Activated naive CD8-positive, alpha-beta T cell treated with anti-CD3 and anti-CD28 coated beads, Interleukin-2, amount 10 ng/mL, durations not matched to agents 7 days and 5 days (primary cell): ENCODE measurements at places on chromosomes 5 and 9. TPM values are rescaled to one million over a fixed set of nuclear protein-coding genes. Genes with fewer than 3 reads are reported as not detected.

The ORM2 gene
- not detected for total RNA-seq

GRCh38 chr9:111482694-111483438 is 1.3 kb downstream of the ECPAS start:
- peak; percentile 82 for DNase-seq

- DNase-seq = no peak
Observed at GRCh38 chr9:27204578-27204977, 92.4 kb downstream of the EQTN start.

The TCF7 gene
- total RNA-seq = 283 TPM

GRCh38 chr9:15505921-15506320 is 4.8 kb downstream of the PSIP1 start:
- DNase-seq = no peak

DNA sequence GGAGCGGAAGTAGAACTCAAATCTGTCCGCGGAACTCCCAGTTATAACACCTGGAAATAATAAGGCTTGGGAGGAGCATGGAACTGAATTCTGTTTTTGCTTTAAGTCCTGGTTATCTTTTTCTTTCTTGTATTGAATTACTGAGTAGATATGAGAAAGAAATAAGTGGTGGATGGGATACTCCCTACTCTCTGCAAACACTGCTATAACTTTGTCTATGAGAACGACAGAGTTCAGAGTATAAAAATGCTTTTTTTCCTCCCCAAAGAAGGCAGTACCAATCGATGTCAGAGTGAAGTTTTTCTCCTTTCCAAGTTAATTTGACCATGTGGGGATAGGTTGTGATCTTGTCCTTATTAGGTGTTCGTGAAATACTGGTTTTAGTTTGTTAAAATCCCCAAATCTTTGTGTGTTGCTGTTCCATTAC is 1.2 kb downstream of the RIC1 start:
- DNase-seq = no peak

DNA sequence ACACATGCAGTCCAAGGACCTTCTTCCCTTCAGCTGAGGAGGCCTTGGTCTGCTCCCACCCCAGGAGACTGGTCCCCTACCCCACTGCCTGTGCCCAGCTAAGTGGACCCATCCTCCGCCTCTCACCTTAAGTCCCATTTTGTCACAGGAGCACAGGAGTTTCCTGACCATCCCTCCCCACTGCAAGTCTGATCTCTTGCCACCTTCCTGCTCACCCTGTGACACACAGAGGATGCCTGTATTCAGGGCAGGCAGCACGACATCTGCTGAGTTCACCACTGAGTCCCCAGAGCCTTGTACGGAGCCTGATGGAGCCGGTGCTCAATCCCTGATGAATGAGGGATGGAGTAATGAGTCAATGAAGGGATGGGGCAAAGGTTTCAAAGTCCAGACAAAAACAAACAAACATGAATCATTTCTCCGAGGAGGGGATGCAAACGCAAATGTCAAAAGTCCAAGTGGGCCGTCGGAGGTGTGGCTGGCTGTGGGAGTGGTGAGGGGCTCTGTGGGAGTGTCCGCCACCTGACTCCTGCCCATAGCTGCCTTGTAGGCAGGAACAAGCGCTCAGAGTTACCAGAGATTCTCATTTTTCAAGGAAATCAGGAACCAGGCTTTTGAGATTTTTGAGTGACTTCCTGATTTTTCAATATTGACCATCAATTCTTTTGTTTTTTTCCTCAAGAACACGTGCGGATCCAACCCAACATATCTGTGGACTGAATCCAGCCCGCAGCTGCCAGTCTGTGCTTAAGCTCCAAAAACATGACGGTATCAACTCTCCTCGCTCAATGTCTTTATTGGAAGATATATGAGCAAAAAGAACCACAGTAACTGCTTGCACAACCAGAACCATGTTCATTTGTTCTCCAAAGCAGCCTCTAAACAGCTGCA is 4.4 kb downstream of the RAPGEF1 start:
- no peak for DNase-seq

- DNase-seq = peak; percentile 56
Observed at GRCh38 chr5:76867827-76868693, 18.2 kb downstream of the S100Z start.

- no peak for DNase-seq
Observed at GRCh38 chr9:92147030-92147851, 32.0 kb upstream of the SPTLC1 start.

The S1PR3 gene
- 0.06 TPM for total RNA-seq

- no peak for DNase-seq
Observed at GRCh38 chr9:74443036-74443750, 53.9 kb upstream of the RORB start.

The TCOF1 gene
- total RNA-seq = 72.5 TPM

GRCh38 chr9:114284316-114285060 is 38.4 kb upstream of the ORM1 start:
- peak; percentile 18 for DNase-seq

DNA sequence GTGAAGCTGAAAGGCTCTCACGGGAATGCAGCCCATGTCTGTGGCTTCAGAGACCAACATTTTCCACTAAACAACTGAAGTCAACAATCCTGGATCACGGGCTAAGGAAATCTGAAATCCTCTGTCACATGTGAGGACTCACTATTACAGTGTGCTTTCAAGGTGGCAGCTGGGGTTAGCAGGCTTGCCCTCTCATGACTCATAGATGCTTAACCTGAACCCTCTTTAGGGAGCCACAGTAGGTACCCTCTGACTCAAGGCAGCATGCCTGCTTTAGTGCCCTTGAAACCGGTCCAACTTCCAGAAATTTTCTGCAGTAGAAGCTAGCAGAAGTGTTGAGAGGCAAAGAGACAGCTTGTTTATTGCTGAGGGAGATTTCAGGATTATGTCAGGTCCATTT is 232.5 kb downstream of the GABRB2 start:
- no peak for DNase-seq

- DNase-seq = no peak
Observed at GRCh38 chr5:87268970-87269377, 1.3 kb downstream of the RASA1 start.

The FCN1 gene
- 2.3 TPM for total RNA-seq

The SLCO4C1 gene
- 0.42 TPM for total RNA-seq

- no peak for DNase-seq
Observed at GRCh38 chr5:54390015-54390414, 65.5 kb upstream of the HSPB3 start.

The IL6ST gene
- 48.9 TPM for total RNA-seq

GRCh38 chr9:91246846-91247245 is 114.9 kb downstream of the AUH start:
- no peak for DNase-seq

The CFAP90 gene
- not detected for total RNA-seq

DNA sequence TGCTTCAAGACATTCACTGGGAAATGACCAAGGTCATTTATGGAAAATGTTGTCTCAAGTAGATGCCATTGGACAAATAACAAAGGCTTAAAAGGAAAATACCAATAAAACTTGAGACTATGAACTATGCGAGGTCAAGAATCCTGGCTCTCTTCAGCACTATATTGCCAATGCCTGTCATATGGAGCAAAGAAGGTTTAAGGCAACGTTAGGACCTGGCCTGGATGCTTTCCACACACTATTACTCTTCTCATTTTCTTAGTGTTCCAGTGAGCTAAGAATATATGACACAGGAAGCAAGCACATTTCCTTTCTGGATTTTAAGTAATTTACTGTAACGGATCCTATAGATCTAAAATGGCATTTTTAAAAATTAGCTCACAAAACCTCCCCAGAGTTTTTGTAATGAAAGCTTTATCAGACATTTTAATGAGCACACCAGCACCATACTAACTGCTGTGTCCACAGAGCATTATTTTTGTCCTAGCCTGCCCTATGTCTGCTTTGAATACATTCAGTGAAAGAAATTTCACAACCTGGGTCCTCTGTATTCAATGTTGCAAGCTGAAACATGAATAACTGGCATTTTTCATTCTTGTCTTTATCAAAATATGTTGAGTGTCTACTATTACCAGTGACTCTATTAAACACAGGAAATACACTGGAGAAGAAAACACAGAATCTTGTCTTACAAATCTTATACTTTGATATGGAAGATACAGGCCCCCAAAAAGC is 315.6 kb downstream of the CETN3 start:
- DNase-seq = no peak

DNA sequence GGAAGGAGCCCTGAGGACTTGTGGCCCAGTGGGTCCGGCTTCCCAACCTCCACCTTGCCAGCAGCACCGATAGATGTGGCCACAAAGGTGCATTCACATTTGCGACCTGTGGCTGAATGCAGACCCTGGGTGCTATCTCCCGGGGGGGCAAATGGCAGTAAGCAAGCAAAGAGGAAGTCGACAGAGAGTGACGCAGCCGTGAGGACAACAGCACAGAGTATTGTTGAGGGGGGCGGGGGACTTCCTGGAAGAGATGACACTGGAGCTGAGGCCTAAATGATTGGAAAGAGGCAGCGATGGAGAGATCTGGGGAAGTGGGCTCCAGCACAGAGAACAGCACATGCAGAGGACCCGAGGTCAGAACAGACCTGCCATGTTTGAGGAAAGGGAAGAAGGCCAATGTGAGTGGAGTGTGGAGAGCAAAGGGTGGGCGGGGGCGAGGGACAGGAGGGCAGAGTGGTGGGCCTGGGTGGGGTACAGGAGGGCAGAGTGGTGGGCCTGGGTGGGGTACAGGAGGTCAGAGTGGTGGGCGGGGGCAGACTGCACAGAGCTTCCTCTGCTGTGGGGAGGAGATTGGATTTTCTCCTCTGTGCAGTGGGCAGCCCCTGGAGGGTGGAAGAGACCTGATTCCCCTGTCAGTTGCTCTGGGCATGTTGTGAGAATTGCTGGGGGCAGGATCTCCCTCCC is 42.6 kb downstream of the ADAMTS2 start:
- no peak for DNase-seq

- no peak for DNase-seq
Observed at GRCh38 chr5:143117821-143118220, 285.7 kb downstream of the NR3C1 start.

The ZNF879 gene
- total RNA-seq = 7.5 TPM

The ABLIM3 gene
- not detected for total RNA-seq

GRCh38 chr5:56356836-56357160 is 123.7 kb upstream of the ANKRD55 start:
- no peak for DNase-seq

The TLR4 gene
- total RNA-seq = 1.4 TPM

DNA sequence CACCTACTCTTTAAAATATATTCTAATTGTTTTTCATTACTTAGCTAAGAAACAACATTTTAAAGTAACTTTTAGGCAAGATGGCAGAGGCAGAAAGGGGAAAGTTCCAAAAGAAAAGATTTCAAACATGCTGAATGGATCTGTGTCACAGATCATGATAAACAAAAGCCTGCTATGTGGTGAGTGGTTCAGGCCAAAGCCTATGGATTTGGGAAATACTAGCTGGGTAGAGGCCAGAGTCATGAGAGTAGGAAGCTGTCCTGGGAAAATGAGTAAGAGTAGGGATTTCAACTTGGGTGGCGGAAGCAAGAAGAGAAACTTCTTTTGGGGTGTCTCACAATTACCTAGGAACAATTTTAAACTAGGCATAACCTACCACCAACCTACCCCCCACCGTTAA is 68.7 kb upstream of the GRHPR start:
- DNase-seq = no peak

- DNase-seq = no peak
Observed at GRCh38 chr5:134510970-134511795, 14.3 kb upstream of the JADE2 start.

DNA sequence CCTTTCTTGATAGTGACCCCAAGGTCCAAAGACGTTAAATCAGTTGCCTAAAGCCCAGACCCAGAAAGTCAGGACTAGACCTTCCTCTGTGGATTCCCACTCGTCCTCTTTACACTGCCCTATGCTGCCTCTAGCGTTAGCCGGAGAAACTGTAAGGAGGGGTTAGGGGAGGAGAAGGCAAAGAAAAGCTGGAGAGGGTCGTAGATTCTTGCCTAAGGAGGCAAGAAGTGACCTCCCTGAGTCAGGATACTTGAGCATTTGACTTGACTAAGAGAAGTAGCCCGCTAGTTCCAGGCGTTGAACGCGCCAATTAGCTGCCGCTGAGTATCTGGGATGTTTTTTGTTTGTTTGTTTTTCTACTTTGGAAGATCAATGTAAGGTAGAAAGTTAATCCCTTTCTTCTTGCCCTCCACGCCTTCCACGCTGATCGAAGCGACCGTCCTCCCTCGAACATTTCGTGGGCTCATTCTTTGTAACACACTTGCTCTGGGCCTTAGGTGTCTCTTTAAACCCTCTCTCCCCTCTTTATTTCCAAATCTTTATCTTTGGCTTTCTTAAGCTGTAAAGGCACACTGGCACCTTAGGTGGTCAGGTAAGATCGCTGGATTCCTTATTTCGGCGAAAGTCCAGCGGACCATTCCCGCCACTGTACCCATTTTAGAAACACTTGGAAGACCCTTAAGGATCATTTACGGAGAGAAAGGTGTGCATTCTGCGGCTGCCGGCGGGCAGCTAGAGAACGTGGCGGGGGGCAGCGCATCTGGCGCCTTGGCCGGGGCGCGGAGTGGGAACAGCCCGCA is 5.1 kb upstream of the RGMB start:
- no peak for DNase-seq

- no peak for DNase-seq
Observed at GRCh38 chr5:59361454-59361853, 532.1 kb downstream of the PDE4D start.

DNA sequence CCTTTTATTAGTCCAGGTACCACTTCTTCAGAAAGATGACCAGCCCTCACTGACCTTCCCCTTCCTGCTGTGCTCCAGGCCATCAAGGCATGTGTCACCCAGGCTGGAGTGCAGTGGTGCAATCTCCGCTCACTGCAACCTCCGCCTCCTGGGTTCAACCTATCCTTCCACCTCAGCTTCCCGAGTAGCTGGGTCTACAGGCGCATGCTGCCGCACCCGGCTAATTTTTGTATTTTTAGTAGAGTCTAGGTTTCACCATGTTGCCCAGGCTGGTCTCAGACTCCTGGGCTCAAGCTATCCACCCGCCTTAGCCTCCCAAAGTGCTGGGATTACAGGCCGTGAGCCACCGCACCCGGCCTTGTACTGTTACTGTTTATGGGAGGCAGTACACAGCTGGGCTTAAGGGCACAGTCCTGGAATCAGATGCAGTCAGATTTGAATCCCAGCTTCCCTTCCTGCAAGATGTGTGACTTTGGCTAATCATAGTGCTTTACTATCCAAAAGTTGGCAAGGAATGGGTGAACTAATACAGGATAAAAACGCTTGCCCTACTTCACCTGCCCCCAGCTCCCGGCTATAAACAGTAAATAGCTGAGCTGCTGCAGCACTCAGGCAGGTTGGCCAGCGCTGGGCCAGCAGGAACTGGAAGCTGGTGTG is 483 bp upstream of the EIF4EBP3 start:
- DNase-seq = no peak

DNA sequence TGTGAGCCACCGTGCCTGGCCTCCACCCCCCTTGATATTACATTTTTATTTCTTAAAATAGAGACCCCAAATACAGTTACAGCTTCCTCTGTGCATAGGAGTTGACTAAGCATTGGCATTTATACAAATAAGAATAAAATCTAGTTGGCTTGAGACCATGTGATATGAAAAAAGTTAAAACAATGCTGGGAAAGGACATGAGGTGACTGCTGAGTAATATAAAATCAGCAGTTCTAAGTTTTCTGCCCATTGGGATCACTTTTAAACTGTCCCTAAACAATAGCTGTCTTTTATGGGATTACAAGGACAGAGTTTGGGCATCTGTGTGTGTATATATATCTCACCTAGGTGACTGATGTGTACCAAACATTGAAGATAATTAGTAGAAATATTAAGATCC is 96.6 kb downstream of the UBE2R2 start:
- DNase-seq = no peak
